Cardiac fibroblast (primary cell): ENCODE measurements at places on chromosomes 12 and 14.
A peak's percentile ranks its signal among the peaks of the same experiment; 100 is the strongest.

DNA sequence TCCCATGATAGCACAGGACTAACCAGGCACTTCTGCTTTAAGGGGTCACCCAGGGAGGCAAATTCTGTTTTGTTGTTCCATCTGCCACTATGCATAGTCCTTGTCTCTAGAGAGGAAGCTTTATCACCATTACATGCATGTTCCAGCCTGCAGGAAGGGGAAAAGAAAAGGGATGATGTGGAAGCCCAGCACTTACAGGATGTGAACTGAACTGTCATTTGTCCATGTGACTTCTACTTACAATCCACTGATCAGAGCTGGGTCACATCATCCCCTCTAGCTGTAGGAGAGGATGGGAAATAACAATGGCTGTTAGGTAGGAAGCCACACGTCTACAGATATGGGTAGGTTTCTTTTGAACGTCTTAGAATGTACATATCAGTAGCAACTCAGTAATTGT, 203.1 kb downstream of the PTPRO start:
- no peak for DNase-seq

- no peak for DNase-seq
Measured at GRCh38 chr12:31215518-31216232, 110.3 kb downstream of the SINHCAF start.

GRCh38 chr12:75337905-75338304, 3.4 kb downstream of the GLIPR1L1 start:
- DNase-seq: no peak

GRCh38 chr12:21117995-21118394, 13.0 kb upstream of the SLCO1B1 start:
- DNase-seq: no peak

DNA sequence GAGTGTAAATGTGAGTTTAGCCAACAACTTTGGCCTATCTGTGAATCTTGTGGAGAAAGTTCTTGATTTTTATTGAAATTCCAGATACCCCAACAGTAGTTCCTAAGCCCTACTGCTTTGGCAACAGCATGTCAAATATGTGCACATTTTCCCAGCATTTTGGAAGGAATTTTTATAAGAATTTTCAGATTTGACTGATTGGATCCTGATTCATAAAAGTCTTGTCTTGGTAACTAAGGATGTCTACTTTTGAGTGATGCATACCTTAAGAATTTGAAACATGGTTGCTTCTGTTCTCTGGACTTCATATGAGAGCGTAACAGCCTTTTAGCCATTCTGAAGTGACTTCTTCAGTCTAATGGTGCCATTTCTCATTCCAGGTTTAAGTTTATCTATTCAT, 106.7 kb downstream of the ANO4 start:
- DNase-seq: no peak

DNA sequence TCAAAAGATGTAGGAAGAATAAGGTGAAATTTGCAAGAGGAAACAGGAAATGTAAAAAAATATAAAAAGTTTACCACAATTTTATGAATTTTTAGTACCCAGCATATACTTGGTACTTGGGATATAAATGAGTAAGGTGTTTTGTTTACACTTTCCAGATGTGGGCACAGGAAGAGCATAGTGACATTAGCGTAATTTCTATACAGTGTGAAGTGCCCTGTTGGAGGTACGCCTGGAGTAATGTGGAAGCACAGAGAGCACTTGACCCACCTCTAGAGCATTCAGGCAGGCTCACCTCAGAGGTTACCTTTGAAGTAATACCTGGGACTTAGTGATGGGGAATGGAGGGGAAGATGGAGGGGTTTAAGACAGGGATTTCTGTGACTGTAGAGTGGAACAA, 89.5 kb downstream of the AEBP2 start:
- no peak for DNase-seq

DNA sequence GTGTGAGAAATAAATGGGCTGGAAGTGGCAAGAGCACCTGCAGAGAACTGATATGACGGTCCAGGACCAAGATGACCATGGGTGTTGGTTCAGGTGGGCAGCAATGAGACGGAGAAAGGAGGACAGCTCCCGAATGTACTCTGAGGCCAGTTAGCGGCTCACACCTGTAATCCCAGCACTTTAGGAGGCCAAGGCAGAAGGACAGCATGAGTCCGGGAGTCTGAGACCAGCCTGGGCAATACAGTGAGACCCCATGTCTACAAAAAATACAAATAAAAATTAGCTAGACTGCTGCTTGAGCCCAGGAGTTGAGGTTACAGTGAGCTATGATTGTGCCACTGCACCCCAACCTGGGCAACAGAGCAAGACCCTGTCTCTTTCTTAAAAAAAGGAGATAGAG, 60.1 kb downstream of the FOXN3 start:
- no peak for DNase-seq

GRCh38 chr12:116910645-116911451, at the start of gene FBXW8:
Gene FBXW8, plus strand, starts transcription at chr12:116910950. Its CDS starts 88 bp downstream, at chr12:116911038.
- DNase-seq: peak; percentile 75

GRCh38 chr14:93788543-93789227, 400 bp upstream of the PRIMA1 start:
- no peak for DNase-seq

DNA sequence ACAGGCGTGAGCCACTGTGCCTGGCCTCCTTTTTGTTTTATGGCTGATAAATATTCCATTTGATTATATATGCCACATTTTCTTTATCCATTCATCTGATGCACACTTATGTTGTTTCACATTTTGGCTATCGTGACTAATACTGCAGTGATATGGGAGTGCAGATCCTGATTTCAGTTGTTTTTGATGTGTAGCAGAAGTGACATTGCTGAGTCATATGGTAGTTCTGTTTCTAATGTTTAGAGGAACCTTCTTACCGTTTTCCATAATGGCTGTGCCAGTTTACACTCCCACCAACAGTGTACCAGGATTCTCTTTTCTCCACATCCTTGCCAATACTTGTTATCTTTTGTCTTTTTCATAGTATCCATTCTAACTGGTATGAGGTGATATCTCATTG, 235.9 kb downstream of the ERC1 start:
- DNase-seq: no peak

- DNase-seq: no peak
Measured at GRCh38 chr14:92103363-92103989, 2.9 kb downstream of the ATXN3 start.

- no peak for DNase-seq
Measured at GRCh38 chr12:7634561-7634960, 31.1 kb downstream of the APOBEC1 start.

- DNase-seq: no peak
Measured at GRCh38 chr12:52650520-52651081, 1.4 kb downstream of the KRT2 start.

- DNase-seq: no peak
Measured at GRCh38 chr14:101776344-101776743, 14.8 kb downstream of the PPP2R5C start.

DNA sequence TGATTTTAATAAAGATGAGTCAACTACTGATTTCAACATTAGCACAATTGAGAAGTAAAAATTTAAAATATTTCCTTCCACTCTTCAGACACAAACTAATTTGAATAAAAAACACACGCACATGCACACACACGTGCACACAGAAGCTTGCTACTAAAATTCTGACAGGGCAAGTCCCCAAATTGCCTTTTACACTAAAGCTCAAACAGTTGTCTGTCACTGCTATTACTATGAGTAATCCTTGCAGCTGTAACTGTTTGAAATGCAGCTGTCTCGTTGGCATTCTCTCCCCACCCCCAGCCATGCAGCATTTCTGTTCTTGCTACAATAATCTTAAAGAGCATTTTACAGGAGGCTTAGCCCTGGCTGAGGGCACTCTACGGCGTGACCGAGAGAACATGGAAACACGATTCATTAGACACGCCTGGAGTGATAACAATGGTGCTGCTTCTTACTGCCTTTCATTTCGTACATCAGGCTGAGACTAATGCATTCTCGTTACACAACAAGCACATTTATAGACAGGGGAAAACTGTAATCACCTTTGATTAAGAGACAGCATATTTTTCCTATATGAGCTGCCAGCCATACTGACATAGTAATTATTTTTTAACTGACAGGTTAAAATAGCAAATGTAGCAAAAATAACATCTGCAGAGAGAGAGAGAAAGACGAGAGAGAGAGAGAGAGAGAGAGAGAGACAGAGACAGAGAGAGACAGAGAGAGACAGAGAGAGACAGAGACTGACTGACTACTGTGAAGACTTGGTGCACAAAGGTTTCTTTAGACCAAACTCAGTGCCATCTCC, 153.8 kb downstream of the MED13L start:
- peak; percentile 50 for DNase-seq

DNA sequence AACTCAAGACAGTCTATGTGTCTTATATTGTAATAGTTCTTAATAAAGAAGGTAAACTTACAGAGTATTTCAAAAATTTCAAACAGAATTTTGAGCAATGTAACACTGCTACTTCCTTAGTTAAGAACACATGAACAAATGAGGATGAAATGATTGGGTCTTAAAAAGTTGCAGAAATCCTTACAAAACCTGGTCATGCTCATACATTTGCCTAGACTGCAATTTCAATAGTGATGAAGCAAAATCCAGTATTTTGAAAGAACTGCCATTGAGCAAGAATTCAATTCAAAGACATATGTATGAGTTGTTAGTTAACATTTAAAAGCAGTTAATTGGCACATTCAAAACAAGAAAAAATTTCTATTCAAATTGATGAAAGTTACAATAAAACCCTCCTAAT, 17.8 kb upstream of the HIF1A start:
- DNase-seq: no peak

DNA sequence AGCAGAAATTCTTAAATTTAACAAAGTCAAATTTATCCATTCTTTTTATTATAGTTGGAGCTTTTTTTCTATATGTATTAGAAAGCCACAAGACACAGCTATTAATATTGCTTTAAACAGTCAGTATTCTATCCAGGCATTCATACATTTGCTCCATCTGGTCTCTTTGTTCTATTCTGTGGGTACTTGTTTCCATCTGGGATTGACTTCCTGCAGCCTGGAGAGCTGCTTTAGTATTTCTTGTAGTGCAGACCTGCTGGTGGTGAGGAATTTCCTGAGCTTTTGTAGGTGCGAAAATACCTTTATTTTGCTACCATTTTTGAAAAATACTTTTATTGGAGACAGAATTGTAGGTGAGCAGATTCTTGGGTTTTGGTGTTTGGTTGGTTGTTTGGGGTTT, 29.0 kb downstream of the CCDC60 start:
- no peak for DNase-seq

GRCh38 chr12:9625019-9625418, 17.3 kb upstream of the KLRB1 start:
- no peak for DNase-seq

DNA sequence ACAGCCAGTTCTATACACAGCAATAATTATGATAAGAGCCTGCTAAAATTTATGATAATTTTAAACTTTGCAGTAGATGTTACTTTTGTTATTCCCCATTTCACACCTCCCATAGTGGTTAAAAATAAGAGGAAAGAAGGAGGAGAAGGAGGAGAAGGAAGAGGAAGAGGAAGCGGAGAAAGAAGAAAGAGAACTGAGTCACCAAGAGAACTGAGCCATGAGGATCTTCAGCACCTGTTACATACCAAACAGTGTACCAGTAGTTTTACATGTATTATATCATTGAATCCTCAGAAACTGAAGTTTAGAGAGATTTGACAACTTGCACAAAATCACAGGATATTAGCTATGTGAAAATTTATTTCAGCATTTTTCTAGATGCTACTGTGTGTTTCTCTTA, 3.9 kb downstream of the CD163 start:
- DNase-seq: no peak

GRCh38 chr12:4275870-4276301, 2.3 kb downstream of the CCND2 start:
- DNase-seq: no peak

GRCh38 chr12:94736004-94736403, 85.6 kb upstream of the TMCC3 start:
- no peak for DNase-seq

DNA sequence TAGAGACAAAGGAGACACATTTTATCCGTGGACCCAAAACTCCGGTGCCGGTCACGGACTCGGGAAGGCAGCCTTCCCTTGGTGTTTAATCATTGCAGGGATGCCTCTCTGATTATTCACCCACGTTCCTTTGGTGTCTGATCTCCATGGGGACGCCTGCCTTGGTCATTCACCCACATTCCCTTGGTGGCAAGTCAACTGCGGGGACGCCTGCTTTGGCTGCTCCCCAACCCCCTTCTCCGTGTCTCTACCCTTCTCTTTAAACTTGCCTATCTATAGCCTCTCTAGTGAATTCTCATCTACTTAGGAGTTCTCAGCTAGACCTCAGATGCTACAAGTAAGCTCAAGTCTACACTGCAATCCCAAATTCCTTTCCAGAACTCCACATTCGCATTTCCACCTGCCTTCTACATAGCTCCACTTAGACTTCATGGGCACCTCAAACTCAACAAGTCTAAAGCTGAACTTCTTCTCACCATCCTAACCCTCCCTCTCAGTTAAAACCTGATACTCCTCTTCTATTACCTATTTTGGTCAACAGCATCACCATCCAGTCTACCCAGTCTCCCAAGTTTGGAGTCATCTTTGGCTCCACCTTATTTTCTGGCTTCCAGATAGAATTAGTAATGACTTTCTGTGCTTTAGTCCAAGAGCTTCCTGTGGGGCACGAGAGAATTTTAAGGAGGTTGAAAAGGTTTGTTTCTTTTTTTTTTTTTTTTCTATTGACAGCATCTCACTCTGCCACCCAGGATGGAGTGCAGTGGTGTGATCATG, 14.4 kb downstream of the SPTLC2 start:
- DNase-seq: no peak

DNA sequence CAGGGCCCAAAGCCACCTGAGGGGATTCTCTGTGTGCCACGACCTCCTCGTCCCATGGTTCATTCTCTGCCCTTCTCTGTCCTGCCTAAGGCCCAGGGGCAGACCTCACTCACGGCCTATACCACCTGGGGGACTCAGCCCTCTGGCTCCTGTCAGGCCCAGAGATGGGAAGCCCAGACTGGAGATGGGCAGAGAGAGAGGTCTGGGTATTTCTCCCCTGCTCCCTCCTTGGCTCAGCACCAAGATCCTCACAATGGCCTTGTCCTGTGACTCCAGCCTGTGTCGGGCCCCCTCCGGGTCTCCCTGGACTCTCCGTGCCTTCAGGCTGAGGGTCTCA, 46.9 kb upstream of the BCL11B start:
- no peak for DNase-seq

DNA sequence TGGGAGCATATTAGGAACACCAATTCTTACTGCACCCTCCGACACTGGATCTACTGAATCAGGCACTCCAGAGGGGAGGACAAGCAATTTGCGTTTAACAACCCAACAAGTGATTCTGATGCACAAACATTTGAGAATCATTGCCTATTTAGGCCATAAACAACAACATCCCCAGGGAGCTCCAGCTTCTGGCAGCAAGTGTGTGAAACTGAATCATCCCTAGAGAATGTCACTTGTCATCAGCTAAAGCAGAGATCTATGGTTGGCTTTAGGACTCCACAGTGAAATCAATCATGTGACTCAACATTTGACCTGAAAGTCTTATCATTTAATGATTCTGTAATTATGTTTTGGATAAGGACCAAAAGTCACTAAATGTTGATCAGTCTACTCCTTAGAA, 505.0 kb upstream of the FLRT2 start:
- peak; percentile 7 for DNase-seq
